ENCODE measurements at places on chromosomes 12 and 14.

GRCh38 chr14:97379091-97379531 is 581.9 kb downstream of the VRK1 start:
- no peak for DNase-seq

- no peak for DNase-seq
Measured at GRCh38 chr14:26835979-26836570, 238.2 kb upstream of the NOVA1 start.

DNA sequence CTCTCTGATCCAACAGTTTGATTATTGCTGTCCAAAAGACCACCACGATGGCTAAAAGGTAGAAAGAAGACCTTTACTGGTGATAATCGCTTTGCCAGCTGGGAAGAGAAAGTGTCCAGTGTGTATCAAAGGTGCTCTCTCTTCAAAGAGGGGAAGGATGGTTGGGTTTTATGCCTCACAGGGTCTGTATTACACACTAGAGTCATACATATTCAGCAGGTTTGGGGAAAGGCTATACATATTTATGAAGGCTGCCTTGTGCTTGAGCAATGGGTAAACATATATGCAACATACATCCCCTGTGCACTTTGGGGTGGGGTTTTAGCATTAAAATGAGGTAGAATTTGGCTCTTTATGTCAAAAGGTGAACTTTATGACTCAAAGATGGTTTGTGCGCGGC is 18.2 kb downstream of the GPRC5D start:
- DNase-seq = no peak

GRCh38 chr12:50551866-50552265 is 47.1 kb downstream of the DIP2B start:
- DNase-seq = no peak

GRCh38 chr14:62557416-62557815 is 487.8 kb downstream of the KCNH5 start:
- DNase-seq = no peak

GRCh38 chr12:92065639-92066038 is 80.0 kb downstream of the BTG1 start:
- no peak for DNase-seq

DNA sequence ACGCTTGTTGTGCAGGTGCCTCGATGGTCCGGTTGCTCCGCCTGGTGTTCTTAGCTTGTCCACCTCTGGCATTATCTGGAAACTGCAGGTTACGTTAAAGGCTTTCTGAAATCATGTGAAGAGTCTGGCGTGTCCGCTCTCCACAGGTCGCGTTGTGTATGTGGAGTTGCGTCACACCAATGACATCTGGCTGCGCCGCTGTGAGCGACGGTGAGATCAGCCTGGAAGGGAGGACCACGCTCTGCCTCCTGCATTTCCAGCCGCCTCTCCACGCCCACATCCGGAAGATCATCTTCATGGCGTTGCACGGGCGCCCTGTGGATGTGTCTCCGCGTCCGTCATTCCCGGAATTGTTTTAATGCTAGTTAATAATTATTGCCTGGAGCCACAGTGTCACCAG is 50.6 kb upstream of the GALNT9 start:
- DNase-seq = no peak

- DNase-seq = no peak
Measured at GRCh38 chr12:121218588-121219352, 8.8 kb downstream of the P2RX4 start.

DNA sequence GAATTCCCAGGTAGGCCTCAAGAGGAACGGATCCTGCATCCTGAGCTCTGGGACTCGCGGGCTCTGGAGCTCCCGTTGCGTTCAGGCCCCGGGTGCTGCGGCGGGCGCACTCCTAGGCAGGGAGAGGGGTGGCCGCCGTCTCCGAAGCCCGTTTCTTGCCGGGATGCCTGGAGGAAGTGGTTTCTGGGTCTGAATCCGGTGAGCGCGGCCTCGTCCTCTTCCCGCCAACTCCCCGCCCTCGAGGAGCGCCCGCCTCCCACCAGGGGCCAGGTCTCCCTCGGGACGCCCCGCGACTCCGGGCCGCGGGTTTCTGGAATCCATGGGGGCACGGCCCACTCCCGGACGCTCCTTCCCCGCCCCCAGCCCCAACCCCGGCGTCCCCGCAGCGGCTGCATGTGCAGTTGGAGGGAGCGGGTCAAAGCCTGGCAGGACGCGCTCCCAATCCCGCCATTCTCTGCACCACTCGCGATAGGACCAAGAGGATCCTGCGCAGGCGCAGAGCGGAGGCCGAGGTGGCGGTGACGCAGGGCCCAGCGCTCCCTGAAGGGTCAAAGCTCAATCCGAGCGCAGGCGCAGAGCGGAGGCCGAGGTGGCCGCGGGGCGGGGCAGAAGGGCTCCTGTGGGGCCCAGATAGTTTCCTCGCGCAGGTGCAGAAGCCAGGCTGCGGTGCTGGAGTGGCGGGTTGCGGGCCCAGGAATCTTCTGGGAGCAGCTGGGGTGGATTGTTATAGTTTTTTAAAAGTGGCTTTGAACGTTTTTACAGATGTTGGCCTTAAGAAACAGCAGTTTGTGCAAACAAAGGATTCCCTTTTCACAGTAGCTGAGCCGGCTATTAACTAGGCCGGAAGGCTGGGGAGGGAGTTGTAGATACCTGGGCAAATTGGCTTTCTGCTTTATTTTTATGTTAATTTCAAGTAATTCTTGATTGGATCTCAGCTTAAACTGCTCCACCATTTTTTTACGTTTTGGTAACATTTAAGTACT is 796.4 kb downstream of the AACS start:
- DNase-seq = no peak

- no peak for DNase-seq
Measured at GRCh38 chr14:101498526-101498860, 62.8 kb upstream of the DIO3 start.

DNA sequence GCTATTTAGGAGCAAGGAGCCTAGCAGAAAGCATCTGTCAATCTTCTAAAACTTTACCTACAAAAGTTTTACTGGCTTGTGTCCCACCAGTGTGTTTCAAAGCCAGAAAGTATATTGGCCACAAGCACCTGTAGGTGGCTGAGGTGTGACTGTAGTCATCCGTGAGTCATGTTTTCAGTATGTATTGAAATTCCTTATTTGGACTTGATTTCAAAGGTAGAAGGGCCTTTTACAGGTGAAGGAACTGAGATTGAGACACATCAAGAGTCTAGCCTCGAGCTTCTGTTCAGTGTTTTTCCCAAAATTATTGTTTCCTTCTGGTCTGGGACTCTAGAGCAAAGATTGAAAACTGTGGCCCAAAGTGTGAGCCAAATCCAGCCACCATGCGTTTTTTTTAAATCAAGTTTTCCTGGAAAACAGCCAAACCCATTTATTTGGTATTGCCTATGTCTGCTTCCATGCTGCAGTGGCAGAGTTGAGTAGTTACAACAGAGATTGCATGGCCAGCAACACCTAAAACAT is 195.3 kb upstream of the BCL2L14 start:
- no peak for DNase-seq

DNA sequence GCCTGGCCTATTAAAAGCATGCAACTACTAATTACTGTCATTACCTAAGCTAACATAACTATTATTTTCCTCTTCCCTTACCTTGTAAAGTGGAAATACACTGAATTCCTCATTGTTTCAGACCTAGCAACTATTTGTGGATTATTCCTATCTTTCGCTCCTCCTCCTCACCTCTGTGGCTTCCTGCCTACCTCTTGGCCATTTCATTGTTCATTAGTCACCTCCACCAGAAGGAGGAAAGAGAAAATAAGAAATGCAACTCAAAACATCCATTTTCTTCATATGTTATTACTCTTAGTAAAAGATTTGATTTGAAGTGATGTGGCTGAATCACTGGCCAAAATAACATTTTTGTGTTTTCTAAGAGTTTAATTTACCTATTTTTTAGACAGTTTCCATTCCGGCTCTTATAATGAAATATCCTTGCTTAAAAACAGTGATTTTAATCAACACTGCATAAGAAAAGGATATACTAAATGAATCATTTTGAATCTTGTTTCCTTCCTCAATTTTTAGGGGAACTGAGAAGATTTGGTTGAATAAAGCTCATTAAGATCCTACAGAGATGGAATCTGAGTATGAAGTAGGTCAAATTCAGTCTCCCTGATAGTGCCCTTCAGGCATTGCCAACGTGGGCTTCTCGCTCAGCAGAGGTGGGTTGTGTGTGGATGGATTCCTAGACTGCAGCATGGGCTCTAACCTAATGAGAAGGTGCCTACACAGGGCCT is 27.6 kb upstream of the ARHGAP5 start:
- no peak for DNase-seq

GRCh38 chr14:59376686-59377085 is 88.5 kb downstream of the GPR135 start:
- DNase-seq = no peak

GRCh38 chr14:104315169-104315568 is 176.8 kb downstream of the KIF26A start:
- DNase-seq = peak; percentile 22

DNA sequence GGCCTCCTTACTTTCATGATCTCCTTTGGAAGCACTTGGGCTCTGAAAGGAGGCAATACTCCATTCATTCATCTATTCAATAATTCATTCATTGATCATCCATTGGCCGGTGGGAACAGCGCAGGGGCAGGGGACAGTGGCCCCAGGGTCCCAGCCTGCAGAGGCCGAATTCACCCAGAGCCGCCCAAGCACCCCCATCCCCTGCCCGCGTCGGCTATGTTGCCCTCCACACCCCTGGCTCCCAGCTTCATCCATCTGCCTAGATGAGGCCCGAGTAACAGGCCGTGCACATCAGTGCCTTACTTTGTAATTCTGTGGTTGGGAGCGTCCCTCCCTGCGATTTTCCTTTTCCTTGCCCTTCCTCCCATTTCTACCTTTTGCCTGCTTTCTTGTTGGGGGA is 3.2 kb downstream of the AMN start:
- no peak for DNase-seq

DNA sequence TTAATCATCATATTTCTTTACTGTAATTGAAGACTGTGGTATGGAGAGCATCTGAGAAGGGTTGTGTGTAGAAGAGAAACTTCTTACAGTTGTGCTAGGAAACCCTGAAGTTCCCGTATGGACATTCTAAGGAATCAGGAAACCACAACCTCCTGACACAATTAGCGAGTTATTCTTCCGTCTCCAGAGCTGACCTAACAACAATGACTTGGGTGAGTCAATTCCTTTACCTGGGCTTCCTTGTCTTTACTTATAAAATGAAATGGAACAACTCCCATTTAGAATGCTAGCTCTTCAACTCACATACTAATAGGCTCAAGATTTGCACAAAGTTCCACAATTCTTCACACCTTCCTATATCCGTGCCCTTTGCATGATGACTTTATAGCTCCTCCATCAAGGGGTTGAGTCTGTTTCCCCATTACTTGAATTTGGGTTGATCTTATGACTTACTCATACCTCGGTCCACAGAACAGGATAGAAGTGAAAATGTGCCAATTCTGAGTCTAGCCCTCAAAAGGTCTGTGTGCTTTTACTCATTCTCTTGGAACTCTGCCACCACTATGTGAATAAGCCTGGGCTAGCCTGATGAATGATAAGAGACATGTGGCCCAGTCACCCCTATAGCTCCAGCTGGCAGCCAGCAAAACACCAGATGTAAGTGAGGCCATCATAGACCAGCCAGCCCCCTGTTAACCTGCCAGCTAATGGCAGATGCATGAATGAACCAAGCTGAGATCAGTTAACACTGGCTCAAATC is 459.4 kb downstream of the ETNK1 start:
- no peak for DNase-seq

GRCh38 chr12:9973949-9974348 is 2.7 kb downstream of the CLEC12A start:
- DNase-seq = no peak

GRCh38 chr12:63419154-63419553 is 249.1 kb downstream of the DPY19L2 start:
- DNase-seq = no peak

GRCh38 chr12:12759234-12759915 is 26.1 kb upstream of the APOLD1 start:
- DNase-seq = no peak

- DNase-seq = no peak
Measured at GRCh38 chr12:65300679-65301349, 22.3 kb downstream of the MSRB3 start.

DNA sequence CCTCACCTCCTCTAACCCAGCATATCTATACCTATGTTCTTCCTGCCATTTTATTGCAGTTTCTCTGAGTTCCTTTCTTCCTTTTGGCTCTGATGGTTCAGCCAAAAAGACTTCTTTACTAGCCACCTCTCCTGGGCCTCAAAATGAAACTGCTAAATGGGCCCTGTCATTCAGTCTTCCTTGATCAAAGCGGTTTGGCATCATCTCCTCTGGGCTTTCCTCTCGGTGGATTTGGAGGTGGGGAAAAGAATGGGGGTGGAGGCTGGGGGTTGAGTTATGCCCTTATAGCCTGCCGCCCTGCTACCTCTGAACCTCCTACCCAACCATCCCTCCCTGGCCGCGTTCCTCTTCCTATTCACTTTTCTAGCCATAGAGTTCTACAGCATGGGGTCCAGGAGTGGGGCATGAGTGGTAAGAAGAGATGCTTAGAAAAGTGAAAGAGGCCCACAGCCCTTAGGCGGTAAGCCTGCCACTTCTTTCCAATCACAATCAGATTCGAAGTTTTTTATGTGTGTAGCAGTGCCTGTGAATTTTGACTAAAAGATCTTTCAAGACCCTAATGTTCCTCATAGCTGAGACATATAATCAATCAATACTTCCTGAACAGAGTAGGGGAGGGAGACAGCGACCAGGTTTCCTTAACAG is 2.5 kb downstream of the AJUBA start:
- no peak for DNase-seq

DNA sequence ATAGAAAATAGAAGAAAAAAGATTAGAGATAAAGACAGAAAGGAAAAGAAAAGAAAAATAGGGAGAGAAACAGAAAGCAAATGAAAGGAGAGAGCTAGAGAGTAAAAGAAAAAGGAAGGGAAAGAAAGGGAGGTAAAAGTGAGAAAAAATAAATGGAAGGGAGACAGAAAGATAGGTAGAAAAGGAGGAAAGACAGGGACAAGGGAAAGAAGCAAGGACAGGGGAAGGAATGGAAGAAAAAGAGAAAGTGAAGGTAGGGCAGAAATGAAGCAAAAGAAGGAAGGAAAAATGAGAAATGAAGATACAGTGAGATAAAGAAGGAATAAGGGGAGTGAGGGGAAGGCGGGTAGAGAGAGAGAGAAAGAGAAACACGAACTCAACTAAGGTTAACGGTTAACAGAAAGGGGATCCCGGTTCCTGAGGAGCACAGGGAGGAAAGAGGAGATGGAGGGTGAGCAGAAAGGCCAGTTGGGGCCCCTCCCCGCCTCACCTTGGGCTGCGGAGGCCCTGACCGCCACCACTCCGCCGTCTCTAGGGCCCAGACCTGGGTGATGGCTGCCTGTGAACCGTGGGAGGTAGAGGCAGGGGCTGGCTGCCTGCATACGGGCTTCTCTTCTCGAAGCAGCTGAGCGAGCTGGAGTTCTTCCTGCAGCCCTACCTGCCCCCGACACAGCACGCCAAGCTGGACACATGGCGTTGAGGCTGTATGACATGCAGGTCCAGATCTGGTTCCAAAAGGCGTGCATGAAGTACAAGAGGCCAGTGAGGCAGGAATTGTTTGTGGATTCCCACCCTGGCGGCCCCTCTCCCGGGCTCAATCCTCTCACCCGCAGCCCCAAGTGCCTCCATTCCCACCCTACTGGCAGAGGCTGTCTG is 59.5 kb downstream of the SMUG1 start:
- DNase-seq = no peak
